Left kidney (tissue), 8 donors: ENCODE measurements at places on chromosomes 12 and 14. TPM values are rescaled to one million over a fixed set of nuclear protein-coding genes. Genes with fewer than 3 reads are reported as not detected.

BCL11B gene
- 2.7 TPM for polyA plus RNA-seq

TAS2R20 gene
- 3.2 TPM for polyA plus RNA-seq

GRCh38 chr12:39779768-39780340 lies 160.3 kb upstream of the ABCD2 start:
- no peak for DNase-seq

C12orf54 gene
- 0.60 TPM for polyA plus RNA-seq

- no peak for DNase-seq
Observed at GRCh38 chr12:104682790-104683279, 226.1 kb downstream of the CHST11 start.

ERBB3 gene
- 111 TPM for polyA plus RNA-seq

DNA sequence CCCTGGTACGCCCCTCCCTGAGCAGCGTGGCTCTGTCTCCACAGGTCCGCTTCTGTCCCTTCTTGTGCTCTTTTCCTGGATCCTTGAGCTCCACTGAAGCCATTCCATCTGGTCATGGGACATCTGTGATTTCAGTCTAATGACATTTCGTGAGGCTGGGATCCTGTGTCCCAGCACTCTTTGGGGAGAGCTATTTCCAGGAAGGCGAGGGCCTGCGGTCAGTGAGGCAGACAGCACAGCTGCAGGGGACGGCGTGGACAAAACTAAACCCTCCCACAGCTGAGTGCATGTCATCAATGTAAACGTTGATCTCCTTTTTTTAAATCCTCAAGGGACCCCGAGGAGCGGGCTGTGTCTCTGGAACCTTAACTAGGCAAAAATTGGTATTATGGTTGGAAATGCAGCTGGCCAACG lies 127.7 kb downstream of the DACT1 start:
- peak; percentile 53 for DNase-seq

DNA sequence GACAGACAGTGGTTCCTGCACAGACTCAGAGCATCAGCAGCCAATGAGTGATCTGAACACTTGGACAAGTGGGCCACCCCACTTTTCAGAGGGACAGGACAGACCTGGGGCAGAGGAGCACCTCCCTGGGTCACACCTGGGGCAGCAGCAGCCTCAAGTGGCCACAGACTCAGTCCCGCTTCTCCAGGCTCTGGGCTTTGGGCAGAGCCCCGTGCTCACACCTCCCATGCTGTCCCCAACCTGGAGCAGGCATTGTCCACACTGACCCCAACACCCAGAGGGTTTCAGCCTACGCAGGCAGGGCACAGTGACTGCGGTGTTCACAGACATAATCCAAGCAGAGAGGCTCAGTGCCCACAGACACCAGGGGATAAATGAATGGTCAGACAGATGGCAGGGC lies 135.5 kb upstream of the SFSWAP start:
- no peak for DNase-seq

DNA sequence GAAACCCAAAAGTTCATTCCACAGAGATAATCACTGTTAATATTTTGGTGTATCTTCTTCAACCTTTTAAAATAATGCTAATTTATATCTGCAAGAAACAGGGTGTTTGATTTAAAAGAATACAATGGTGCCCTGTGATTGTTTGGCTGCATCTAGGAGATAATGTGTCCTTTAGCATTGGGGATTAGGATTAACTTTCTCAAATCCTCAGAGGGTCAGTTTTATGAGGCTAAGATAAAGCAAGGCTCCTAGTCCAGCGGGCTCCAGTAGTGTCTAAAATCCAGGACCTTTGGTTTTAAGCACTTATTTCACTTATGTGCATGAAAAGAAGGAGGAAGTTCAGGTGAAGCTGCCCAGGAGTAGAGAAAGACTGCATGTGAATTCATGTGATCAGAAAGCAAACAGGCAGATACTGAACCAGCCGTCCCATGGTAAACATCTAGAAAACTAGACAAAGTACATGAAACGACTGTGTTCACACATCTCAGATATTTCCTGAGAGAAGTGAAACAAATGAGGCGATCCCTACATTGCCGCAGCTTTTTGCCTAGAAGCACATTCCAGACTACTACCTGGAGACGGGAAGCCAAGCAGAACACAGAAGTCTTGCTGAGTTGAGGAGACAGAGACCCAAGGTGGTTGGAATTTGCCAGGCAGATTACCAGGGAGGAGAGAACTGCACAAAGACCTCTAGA lies 129.1 kb upstream of the MAX start:
- DNase-seq, result peak; percentile 25

TAS2R19 gene
- polyA plus RNA-seq, result 1.9 TPM

GRCh38 chr12:43198608-43199007 lies 353.4 kb downstream of the ADAMTS20 start:
- no peak for DNase-seq

ANO4 gene
- polyA plus RNA-seq, result 2.1 TPM

DNA sequence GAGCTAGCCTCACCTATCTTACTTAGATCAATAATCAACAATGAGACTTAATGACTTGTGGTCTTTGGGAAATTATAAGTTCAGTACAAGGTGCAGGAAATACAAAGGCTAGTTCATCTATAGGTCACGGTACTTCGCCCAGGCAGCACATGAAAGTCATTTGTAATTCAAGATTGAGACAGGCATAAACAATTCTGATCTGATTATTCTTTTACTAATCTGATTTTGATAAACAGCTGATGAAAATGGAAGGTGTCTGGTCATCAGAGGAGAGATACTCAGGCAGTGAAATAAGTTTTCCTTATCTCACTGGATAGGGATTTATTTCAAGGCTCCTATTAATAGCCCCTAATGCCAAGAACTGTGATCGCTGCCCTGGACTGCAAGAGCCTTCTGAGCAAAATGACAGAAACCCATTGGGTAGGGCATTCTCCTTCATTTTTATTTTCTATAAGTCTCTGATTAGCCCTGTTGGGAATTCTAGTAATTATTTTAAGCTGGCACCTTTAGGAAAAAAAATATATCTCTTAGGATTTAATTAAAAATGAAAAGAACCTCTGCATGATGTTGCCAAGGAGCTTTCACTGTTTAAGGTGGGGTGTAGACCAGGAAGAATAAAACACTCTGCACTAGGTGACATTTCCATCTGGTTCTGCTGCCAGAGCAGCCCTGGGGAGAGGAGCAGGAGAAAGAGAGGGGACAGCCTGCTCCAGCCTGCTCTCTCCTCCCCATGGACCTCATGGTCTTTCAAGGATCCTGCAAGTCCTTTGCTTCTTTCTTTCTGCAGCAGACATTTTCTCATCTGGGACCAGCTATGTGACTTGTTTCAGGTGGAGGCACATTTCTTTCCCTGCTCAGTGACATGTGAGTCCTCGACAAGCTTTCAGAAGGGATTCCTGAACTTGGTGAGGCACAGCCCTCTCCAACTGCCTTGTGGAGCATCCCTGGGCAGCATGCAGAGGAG lies 44.8 kb downstream of the SSPN start:
- no peak for DNase-seq

GRCh38 chr12:91786499-91787272 lies 359.0 kb downstream of the BTG1 start:
- DNase-seq, result no peak

DNA sequence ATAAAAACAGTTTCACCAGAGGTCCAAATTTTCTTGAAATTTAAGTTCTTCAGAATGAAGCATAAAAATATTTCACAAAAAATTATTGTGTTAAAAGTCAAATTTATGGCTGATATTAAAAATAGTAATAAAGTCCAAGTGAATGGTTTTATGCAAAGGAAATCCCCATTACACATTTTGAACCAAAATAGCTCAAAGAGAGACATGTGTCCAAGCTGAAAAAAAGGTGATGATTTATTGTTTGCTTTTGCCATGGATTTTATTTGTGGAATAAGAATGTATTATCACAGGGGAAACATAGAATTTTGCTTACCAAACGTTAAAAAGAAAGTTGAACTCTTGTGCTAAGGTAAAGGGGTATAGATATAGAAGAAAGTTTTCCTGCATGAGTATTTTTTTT lies 4.6 kb downstream of the FOXG1 start:
- no peak for DNase-seq

RPS6KA5 gene
- 9.2 TPM for polyA plus RNA-seq

DNA sequence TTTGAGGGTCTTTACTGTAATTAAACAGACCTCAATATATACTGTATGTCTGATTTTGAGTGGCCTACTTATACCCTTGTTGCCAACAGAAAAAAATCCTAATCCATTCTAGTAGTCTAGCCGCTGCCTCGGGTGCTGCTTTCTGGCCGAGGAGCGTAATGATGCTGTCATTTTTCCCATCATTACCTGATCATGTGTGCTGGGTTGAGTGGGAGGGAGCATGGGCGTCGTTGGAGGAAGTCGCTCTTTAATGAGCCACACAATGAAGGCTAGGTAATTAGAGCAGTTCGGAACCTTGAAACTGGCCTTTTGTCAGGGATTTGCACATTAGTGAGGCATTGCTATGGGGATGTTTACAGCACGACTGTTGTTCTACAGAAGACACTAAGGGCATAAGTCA lies 76.1 kb upstream of the RFX4 start:
- DNase-seq, result no peak

DNA sequence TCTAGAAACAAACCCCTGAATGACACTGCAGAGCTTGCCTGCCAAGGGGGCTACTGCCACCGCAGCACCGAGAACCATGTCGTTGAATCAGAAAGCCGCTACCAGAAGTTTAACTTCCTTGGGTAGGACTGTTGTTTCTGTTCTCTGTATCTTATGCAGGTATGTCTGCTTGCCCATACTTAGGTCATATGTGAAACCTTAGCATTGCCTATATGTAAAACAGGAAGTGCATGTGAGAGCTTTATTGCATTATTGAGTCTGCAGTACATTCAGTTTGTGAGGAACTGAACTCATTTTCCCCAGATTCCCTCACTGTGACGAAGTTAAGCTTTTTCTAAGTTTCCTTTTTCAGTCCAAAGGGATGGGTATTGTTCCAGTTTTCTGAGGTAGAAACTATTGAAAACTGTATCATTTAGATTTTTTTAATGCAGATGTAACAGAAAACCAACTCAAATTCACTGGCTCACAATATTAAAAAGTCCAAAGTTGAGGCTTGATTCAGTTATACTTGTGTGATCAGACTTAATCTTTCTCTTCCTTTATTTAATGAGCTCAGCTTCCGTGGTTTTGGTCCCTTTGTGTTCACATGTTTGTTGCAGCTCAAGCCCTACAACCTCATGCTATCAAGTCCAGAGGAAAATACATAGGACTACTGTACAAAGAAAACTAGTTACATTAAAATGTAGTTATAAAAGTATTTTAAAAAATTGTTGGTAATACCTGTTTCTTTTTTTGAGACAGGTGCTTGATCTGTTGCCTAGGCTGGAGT lies 6.9 kb downstream of the FBXO34 start:
- DNase-seq, result no peak

- DNase-seq, result no peak
Observed at GRCh38 chr12:114746297-114747011, 62.5 kb upstream of the TBX3 start.

- no peak for DNase-seq
Observed at GRCh38 chr12:45353944-45354343, 138.0 kb downstream of the ANO6 start.

ZC3H10 gene
- polyA plus RNA-seq, result 5.8 TPM

DNA sequence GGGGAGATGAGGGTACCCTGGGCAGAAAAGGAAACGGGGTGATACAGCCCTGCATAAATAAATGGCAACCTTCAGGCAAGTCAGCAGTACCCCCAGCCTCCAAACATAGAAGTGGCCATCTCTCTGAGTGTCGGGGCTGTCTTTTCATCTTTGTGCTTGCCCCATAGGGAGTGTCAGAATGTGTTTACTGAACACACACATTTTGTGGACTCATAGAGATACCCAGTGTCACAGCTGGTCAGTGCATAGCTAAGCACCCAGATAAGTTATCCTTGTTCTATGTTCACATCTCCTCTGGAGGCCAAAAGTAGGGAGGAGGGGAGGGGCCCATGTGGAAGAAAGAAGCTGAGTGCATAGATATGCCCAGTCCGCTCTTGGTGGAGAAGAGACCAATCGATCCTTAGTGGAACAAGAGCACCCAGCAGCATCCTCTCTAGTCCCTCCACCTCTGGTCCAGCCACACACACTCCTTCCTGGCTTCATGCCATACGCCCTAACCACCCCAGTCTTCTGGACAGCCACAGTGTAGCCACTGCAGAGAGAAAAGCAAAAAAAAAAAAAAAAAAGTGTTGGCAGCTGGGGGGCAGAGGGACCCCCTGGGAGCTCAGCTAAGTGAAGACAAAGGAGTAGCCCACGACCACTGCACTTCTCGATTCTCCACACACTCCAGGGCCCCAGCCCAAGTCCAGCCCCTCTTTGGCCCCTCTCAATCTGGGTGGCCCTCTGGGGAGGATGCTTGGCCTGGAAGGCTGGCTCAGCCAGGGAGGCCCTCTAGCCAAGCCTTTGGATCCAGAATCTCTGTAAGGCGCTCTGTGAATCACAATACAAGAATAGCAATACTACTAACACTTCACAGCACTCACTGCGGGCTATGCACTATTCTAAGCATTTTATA lies 2.6 kb downstream of the ITGA7 start:
- no peak for DNase-seq

DNA sequence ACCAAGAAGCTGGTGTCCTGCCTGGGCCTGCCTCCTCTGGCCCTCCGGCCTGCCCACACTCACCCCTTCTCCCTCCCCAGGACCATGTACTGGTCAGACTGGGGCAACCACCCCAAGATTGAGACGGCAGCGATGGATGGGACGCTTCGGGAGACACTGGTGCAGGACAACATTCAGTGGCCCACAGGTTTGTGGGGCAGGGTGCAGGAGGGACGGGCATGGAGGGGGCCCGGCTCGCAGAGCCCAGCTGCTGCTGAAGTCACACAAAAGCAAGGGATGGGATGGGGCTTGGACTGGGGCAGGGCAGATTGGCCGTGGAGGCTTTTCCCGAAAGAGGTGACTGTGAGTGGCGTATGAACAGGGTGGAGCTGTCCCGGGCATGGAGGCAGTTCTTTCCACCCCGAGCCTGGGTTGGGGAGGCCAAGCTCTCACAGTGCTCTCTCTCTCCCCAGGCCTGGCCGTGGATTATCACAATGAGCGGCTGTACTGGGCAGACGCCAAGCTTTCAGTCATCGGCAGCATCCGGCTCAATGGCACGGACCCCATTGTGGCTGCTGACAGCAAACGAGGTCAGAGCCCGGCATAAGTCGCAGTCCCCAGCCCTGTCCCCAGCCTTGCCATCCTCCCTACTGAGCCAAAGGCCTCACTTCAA lies 7.8 kb upstream of the NXPH4 start:
- DNase-seq, result no peak
